ENCODE measurements at places on chromosomes 7 and 10.
A peak's percentile ranks its signal among the peaks of the same experiment; 100 is the strongest.

DNA sequence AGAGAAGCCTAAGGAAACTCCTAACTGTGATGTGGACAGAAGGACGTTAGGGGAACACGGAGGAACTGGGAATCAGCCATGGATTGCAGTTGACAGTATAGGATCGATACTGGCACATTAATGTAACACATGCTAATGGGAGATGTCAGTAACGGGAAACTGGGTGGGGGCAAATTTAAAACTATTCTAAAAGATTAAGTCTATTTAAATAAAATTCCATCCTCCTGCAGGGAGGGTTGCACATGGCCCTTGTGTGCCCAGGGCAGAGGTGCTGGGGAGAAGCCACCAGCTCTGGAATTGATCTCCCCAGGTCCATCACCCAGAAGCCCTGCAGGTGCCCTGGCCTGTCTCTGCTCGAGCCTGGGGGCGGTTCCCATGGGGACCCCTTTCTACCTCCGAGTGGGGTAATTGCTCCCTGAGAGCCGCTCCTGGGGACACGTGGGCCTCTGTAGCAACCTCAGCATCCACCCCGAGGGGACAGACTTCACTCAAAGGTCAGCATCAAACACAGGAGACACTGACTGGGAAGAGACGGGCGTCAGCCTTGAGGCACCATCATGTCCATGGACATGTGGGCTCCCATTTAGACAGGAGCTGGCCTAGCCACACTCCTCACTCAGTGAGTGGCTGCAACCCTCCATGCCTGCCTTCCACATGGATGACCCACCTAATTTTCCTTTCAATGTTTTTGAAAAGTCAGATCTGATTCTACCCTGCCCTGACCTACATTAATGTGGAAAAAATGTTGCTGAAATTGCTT, 21.1 kb downstream of the SCART1 start:
- H3K4me1 ChIP-seq: no peaks in the 10 kb centered on the region
- no peaks in the 10 kb centered on the region for H3K27me3 ChIP-seq
- H3K36me3 ChIP-seq: no peaks in the 10 kb centered on the region
- DNase-seq: no peak
- H3K4me3 ChIP-seq: no peak overlapping the region
- no peak overlapping the region for H3K27ac ChIP-seq

DNA sequence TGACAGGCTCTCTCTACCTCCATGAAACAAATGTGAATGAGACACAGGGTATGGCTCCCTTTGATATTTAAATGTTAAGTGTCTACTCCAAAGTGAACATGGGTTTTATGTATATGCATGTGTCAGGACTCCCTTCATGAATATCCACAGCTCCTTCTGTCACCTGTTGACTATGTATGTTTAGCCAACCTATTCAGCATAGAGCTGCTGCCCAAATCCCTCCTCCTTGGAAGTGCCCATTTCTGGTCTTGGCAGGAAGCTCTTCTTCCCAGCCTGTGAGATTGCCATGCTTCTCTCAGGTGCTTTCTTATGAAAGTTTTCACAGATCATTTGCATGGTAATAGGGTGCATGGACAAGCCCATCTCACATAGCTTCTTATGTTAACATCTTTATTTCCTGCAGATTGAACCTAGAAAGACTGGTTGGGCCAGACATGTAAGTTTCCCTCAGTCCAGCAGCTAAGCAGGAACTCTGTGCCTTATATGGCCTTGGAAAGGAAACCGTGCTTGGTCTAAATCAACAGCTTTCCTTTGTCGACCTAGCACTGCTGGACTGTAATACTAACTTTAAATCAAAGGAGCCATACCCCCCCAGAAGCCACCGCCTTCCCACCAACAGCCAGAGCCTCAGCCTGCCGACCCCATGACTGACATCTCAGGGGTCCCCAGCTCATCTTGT, 288.9 kb downstream of the ADARB2 start:
- no peak for DNase-seq
- H3K27ac ChIP-seq: no peak overlapping the region
- H3K36me3 ChIP-seq: no peaks in the 10 kb centered on the region
- H3K4me1 ChIP-seq: no peaks in the 10 kb centered on the region
- H3K4me3 ChIP-seq: no peak overlapping the region

DNA sequence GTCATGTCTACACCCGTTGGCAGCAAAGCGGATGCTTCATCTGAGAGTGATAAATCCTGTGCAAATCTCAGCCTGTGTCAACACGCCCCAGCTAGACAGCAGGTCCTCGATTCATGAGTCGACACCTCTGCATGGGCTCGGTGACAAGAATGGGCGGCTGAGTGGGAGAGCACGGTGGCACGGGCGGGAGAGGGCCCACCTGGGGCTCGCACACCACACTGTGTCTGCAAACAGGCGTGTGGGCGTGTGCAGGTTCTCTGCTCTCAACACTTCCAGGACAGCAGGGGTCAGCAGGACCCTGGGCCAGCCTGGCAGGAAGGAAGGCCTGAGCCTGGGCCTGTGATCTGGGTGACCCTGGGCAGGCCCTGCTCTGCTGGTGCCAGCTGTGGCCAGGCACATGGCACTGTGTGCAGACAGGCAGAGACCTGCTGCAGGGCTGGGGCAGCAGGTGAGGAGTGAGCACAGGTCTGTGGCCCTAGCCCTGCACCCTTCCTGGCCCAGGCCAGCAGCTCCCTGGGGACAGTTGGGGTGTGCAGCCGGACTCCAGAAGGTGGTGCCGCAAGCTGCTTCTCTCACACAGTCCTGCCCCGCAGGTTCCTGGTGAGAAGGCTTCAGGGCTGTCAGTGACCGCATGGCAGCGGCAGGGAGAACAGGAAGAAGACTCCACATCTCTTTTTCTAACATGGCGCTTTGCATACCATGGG, 216.4 kb downstream of the ELFN1 start:
- H3K4me1 ChIP-seq: no peaks in the 10 kb centered on the region
- H3K27ac ChIP-seq: no peak overlapping the region
- peaks cover 15% of the 10 kb centered on the region for H3K36me3 ChIP-seq

GRCh38 chr7:3041986-3042675, 1.5 kb downstream of the CARD11 start:
- H3K27me3 ChIP-seq: no peaks in the 10 kb centered on the region
- no peak overlapping the region for H3K27ac ChIP-seq
- H3K4me1 ChIP-seq: no peaks in the 10 kb centered on the region
- H3K36me3 ChIP-seq: no peaks in the 10 kb centered on the region
- peak; percentile 27 for DNase-seq

DNA sequence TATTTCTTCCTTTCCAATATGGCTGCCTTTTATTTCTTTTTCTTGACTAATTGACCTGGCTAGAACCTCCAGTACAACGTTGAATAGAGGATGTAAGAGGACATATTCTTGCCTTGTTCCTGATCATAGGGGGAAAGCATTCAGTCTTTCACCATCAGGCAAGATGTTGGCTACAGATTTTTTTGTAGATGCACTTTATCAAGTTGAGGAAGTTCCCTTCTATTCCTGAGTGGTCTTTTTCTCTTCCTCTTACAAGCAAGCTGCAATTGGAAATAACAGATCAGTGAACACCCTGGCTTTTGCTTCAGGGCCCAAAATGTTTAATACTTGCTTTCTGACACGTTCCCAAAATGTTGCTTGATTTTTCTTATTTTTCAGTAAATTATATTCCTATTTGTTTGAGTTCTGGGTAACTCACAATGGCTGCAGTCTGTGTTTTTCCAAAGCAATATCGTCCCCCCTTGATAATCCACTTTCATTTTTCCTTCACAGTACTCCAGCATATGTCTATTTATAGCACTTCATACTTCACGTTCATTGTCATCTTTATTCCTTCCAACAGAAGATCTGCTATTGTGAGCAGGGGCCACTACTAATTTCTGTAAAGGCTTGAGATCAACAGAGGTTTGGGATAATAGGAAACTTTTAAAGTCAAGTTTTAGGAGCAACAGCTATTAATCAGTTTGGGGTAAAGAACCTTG, 11.7 kb downstream of the CPEB3 start:
- H3K4me1 ChIP-seq: no peaks in the 10 kb centered on the region
- no peak overlapping the region for H3K4me3 ChIP-seq
- DNase-seq: no peak
- no peaks in the 10 kb centered on the region for H3K27me3 ChIP-seq
- no peak overlapping the region for H3K27ac ChIP-seq

GRCh38 chr10:10959666-10960065, 58.0 kb upstream of the CELF2 start:
- no peak for DNase-seq
- no peaks in the 10 kb centered on the region for H3K36me3 ChIP-seq
- H3K27ac ChIP-seq: no peak overlapping the region

DNA sequence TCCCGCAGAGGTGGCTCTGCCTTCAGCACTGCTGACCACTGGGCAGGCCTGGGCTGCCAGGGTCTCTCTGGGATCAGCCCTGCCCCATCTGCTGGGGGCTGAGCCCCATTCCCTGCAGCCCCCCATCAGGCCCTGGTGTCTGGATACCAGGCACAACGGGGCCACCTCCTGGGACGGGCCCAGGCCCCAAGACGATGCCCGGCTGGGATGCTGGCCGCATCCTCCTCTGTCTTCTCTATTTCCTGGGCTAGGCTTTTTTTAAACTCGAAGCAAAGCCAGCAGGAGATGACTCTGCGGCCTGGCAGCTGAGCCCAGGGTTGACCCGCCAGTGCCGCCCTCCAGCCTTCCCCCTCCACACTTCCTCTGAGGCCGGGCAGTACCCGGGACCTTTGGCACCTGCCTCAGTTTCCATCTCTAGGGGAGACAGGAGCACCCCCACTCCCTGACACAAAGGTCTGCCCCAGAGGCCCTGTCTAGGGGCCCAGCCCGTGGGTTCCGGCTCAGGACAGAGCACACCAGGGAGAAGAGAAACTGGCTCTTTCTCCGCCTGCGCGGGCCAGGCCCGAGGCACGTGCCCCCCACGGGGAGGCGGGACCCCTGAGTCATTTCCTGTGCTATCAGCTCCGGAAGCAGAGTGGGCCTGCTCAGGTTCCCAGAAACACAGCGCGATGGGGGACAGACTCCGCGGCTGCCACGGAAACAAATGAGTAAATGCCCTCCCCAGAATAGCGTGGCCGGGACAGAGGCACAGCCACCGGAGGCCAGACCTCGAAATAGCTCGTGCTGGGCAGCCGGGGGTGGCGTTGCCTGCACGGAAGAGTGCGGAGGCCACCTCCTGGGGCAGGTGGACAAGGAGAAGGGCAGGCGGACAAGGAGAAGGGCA, 84.6 kb upstream of the PDGFA start:
- DNase-seq: peak; percentile 80
- H3K27me3 ChIP-seq: no peaks in the 10 kb centered on the region
- no peak overlapping the region for H3K4me3 ChIP-seq
- peaks cover 2% of the 10 kb centered on the region for H3K4me1 ChIP-seq

All from kidney (tissue), 22 donors.